ENCODE measurements at places on chromosomes 5 and 9.

GRCh38 chr9:17863213-17863883, 284.5 kb downstream of the SH3GL2 start:
- no peak for DNase-seq

- DNase-seq = no peak
Observed at GRCh38 chr5:147504535-147504934, 5.3 kb downstream of the DPYSL3 start.

GRCh38 chr5:61386045-61386800, 54.2 kb downstream of the ZSWIM6 start:
- DNase-seq = no peak

DNA sequence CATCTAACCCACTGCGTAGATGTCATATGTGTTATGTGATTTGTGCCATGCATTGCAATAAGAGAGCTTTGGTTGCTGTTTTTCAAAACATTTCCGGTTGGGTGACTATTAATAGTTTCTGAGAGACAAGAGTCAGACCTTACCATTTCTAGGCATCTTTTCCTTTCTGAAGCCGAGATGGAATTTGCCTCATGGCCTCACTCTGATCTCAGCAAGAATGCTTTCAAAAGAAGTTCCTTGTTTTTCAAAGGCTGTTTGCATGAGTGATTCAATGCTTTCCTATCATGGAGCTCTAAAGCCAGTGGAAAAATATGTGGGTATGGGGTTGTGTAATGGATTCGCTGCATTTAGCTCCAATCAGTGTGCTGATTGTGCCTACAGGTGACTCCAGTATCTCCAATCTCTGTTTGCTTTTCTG, 203.1 kb upstream of the PPP1R2B start:
- no peak for DNase-seq

DNA sequence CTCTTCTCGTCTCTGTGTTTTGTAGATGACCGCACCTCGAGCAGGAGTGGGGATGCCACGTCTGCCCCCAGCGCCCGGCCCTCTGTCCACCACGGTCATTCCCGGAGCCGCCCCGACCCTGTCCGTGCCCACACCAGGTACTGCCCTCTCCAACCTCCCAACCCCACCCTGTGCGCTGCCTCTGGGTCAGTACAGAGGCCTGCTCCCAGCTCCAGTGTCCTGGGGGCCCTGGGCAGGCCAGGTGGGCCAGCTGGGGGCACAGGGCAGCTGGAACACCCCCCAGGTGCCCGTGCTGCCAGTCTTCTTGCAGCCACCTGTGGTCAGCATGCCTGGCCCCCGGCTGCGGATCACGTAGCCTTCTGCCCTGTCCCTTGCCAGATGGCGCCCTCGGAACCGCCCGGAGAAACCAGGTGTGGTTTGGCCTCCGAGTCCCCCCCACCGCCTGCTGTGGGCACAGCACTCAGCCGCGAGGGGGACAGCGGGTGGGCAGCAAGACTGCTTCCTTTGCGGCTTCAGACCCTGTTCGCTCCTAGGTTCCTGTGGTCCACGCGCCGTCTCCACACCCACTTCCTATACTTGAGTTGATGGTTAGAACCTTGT, 133.7 kb downstream of the WNK2 start:
- DNase-seq = no peak

DNA sequence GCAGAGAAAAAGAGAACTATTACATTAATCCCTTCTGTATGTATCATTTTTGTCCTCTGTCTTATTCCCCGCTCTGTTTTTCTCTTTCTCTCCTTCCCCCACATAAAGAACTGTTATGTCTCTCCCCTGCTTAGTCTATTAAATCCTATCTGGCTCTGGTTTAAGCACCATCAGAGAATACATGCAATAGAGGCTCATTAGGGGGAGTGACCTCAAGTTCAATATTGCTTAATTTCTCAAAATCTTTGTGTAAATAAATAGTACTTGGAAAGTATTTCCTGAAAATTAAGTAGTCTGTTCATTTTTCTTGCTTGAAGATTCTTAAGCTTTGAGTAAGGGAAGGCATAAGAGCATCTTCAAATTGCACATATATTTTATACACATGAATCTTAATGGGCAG, 41.2 kb upstream of the FAM174A start:
- DNase-seq = no peak

DNA sequence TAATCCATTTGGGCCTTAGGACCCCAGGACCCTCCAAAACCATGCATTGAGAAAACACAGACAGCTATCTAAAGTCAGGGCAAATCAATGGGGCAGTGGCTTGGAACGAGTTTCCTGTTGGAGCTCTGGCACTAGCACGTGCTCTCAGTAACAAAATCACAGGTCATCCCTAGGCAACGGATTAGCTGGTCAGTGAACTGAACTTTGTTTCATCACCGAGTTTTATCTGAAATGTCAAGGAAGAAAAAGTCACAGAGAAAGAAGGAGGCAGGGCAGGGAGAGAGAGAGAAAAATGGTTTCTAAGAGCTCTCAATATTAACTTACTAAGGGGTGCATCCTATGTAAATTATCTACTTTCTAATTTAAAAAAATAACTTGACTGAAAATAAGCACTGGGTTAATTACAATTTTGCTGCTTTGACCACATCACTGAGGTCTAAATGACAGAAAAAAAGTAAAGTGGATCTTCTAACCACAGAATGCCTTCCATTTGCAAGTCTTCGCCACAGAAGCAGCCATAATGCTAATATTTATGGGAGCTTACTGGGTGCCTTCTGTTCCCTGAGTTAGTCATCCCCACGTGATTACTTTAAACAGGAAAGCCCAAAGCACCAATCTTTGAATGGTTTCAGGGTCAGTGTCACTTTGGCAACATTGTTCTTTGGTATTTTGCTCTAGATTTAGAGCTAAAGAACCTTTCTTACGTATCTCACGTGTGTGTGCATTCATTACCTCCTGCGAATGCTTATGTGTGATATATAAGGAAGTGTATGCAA, 503.9 kb downstream of the RASEF start:
- DNase-seq = no peak

DNA sequence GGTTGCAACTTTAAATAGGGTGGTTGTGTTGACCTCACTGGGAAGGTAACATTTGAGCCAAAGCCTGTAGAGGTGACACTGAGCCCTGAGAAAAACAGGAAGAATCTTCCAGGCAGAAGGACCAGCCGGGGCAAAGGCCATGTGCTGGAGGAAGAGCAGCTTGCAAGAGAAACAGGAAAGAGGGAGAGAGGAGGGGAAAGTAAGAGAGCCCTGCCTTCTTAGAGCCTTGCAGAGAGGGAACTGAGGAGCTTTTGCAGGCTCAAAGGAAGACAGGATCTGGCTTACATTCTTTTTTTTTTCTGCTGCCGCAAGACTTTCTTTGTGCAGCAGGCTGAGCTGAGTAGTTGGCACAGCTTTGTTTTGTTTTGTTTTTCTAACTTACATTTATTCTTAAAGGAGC, 17.4 kb downstream of the C9orf153 start:
- DNase-seq = no peak

GRCh38 chr9:20538956-20539355, 83.3 kb downstream of the MLLT3 start:
- no peak for DNase-seq

DNA sequence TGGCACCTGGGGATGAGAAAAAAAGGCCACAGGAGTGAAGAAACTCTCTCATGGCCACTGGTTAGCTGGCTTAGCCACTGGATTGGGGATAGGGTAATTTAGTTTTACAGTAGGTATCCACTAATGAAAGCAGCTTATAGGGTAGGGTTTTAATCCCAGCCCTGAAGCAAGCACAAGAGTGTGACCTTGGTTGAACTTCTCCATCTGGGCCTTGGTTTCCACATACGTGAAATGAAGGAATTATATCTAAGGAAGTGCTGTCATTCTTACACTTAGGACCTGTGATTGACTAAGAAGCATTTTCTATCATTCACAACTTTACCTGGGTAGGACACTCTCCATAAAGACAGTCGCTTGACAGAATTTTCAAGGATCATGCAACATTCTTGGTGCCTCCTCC, 49.6 kb downstream of the FAT2 start:
- no peak for DNase-seq

GRCh38 chr5:31161781-31162181, 31.7 kb upstream of the CDH6 start:
- DNase-seq = no peak

DNA sequence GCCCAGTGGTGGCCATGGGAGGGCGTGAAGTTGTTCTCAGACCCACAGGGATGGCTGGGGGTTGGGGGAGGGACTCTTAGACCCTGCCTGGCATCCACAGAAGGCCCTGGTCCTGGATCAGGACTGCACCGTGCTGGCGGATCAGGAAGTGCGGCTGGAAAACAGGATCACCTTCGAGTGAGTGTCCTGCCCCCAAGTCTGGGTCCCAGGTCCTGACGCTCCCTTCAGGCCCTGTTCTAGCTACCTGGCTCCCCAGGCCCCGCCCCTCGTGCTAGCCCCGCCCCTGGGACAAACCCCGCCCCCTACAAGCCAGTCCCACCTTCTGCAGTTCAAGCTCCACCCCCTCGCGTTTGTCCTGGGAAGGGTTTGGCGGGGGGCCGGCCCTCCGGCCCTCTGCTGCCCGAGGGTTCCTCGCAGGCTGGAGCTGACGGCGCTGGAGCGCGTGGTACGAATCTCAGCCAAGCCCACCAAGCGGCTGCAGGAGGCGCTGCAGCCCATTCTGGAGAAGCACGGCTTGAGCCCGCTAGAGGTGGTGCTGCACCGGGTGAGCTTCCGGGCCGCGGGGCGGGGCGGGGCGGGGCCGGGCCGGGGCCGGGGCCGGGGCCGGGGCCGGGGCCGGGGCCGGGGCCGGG, 12.9 kb downstream of the RGS14 start:
- no peak for DNase-seq

- no peak for DNase-seq
Observed at GRCh38 chr9:113746486-113746885, 129.6 kb upstream of the ZNF618 start.
